ENCODE measurements at places on chromosomes 6 and 20.

DNA sequence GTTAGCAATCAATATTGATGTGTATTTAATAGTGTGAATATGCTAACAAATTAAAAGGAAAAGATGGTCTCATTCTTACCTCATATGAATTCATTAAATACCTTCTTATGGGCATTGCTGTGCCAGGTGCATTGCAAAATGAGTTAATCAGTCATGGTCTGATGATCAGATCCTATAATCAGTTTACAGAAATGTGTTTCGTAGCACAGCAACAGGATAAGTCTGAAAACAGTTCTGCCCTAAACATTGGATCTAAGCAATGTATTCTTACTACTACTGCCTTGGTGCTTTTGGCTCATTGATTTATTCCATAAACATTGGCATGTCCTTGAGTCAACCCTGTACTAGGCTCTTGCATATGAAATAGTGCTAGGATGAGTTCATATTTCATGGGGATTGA is 417.0 kb upstream of the JAG1 start:
- no peak for DNase-seq

- DNase-seq: no peak
These were observed 85.7 kb downstream of the RFPL4B start for GRCh38 chr6:112432853-112433252.

DNA sequence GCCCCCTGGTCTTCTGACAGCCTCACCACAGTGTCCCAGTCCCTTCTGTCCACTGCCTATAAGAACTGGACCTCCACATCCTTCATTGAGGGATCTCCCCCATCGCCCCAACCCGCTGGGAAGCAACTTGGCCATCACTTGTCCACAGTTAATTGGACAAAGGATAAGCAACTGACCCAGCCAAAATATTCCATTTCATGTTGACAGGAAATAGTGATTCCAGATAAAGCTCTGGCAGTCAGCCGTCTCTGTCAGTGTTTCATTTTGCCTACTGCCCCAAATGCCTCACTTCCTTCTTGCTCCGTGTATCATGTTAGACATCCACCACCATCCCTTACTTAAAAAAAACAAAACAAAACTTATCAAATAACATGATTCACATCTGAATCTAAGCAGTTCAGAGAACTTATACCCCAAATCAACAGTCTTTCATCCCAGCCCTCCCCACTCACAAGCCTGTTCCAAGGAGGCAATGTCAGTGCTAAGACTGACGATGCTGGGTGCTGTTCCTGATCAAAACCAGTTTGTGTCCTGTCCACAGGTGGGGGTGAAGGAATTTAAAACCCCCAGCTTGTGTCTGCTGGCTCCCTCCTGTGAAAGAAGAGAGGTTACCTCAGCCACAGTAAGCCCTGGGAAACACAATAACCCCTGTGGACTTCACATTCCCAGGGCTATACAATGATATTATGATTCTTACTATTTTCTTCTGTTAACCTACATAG is 162.5 kb downstream of the WDR27 start:
- no peak for DNase-seq

DNA sequence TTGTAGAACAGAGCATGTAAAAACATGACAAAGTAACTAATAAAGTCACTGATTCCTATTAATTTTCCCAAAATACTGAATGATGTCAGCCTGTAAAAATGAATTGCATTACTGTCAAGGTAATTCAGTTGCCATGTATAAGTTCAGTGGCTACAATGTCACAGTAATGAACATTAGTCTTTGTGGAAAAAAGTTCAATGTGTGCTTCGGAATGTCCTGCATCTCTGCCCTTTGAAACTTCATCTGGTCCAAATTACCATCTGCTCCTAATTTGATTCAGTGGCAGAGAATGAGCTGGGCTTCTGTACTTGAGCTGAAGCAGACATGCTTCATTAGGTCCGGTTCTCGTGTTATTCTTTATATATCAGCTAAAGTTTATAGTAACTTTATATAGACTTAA is 567.4 kb downstream of the COL12A1 start:
- no peak for DNase-seq

GRCh38 chr20:58064411-58065010 is 163.9 kb downstream of the ANKRD60 start:
- DNase-seq: no peak

DNA sequence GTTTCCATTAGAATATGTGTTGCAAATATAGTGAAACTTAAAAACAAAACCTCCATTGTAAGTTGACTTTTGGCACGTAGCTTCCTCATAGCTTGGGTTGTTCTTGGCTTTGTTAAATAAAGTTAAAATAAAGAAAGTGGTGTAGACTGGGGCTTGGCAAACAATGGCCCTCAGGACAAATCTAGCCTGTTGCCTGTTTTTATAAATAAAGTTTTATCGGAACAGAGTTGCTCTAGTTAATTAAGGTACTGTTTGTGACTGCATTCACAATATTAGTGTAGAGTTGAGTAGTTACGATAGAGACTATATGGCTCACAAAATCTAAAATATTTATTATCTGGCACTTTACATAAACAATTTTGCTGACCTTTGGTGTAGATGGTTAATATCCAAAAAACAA is 168.8 kb downstream of the CDKAL1 start:
- DNase-seq: no peak

GRCh38 chr20:54479138-54479906 is 3.9 kb downstream of the DOK5 start:
- no peak for DNase-seq

DNA sequence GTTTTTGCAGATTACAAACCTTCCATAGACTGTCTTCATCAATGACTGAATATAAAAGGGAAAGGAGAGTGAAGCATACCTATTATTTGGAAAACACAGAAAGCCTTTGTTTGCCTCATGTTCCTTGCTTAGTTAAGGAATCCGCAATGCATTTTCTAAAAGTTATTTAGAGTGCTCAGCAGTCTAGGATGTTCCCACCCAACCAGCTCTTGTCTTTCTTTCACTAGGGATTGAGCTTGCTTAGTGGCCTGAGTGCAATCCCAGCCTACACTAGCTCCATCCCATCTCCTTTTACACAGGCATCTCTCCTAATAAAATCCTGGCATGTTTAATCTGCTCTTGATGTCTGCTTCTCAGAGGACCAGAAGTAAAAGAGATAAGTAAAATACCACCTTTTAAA is 850.5 kb upstream of the GJE1 start:
- no peak for DNase-seq

- DNase-seq: peak; percentile 45
These were observed 93.6 kb downstream of the SNAP91 start for GRCh38 chr6:83615025-83615999.

GRCh38 chr6:4586469-4586859 is 189.7 kb upstream of the CDYL start:
- DNase-seq: no peak

GRCh38 chr6:13397359-13398068 is 69.2 kb upstream of the TBC1D7 start:
- DNase-seq: no peak

DNA sequence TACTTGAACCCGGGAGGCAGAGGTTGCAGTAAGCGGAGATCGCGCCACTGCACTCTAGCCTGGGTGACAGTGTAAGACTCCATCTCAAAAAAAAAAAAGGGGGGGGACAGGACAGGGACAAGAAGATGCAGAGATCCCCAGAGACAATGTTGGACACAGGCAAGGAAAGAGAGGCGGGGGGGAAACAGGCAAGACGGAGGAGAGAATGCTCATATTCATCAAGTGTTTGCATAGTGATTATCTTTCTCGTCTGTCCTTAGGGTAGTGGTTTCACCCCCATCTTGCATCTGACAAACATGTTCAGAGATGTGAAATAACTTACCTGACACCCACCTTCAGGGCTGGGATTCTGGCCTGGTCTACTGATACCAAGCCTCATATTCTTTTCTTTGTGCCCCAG is 29.0 kb downstream of the CHMP4B start:
- DNase-seq: no peak

GRCh38 chr6:36973190-36973589 is 12.8 kb downstream of the MTCH1 start:
- DNase-seq: no peak

DNA sequence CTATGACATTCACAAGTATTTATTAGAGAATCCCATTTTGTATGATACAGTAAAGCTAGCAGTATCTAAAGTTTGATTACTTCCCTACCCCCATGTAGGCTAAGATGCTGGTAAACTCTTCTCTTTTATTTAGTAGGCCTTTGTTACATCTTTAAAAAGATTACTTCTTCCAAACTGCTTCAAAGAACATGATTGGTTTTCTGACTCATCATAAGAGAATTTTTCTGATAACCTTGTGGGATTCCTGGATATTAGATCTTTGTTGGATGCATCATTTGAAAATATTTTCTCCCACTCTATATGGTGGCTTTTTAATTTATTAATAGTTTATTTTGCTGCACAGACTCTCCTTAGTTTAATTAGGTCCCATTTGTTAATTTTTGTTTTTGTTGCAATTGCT is 898.3 kb upstream of the ADGRB3 start:
- no peak for DNase-seq

DNA sequence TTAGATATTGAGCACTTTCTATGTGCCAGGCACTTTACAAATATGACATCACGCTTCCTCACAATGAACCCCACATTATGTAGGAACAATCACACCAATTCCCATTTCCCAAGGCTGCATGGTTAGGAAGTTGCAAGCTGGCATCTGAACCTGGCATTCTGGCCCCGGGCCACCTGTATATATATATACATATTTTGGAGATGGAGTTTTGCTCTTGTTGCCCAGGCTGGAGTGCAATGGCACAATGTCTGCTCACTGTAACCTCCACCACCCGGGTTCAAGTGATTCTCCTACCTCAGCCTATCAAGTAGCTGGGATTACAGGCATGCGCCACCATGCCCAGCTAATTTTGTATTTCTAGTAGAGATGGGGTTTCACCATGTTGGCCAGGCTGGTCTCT is 30.4 kb downstream of the SRC start:
- DNase-seq: no peak
